ENCODE measurements at places on chromosomes 6 and 20.

DNA sequence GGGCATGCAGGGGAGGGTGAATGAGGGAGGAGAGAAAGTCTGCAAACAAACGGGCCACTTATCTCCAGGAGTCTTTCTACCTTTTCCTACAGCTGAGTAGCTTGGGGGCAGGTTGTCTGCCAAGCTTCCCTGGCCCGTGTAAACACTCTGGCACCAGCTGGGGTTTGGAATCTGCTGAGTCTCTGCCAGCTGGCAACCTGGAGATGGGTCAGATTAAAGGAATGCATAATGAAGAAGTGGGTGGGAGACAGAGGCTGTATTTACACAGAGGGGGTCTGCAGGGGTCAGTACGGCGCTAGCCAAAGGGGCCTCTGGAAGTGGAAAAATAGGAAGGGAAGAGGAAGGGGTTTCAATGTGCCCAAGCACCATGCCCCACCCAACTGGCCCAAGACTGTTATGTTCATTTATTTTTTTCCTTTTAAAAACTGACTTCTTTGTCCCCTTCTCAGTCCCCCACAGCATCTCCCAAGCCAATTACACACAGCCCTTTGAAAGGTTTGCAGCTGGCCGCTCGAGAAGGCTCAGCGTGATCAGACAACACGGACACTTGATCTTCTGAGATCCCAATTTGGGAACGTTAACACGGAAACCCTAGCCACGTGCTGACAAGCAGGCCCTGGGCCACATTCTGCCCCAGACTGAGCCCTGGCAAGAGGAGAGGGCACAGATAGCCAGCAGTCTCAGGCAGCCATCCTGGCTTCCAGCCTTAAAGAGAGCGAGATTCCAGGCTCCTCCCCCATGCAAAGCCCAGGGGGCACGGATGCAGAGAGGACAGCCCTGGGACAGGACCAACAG, 25.2 kb downstream of the TRAM2 start:
- peak; percentile 11 for DNase-seq

GRCh38 chr6:43667245-43668150, 20.1 kb downstream of the MRPS18A start:
- peak; percentile 50 for DNase-seq

DNA sequence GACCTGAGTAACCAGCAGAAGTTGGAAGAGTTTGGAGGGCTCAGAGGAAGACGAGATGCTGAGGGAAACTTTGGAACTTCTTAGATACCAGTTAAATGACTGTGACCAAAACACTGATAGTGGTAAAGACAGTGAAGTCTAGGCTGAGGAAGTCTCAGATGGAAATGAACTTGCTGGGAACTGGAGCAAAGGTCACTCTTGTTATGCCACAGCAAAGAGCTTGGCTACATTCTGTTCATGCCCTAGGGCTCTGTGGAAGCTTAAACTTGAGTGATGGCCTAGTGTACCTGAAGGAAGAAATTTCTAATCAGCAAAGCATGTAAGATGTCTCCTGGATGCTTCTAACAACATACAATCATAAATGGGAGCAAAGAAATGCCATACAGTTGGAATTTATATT, 24.7 kb downstream of the WDR27 start:
- no peak for DNase-seq

DNA sequence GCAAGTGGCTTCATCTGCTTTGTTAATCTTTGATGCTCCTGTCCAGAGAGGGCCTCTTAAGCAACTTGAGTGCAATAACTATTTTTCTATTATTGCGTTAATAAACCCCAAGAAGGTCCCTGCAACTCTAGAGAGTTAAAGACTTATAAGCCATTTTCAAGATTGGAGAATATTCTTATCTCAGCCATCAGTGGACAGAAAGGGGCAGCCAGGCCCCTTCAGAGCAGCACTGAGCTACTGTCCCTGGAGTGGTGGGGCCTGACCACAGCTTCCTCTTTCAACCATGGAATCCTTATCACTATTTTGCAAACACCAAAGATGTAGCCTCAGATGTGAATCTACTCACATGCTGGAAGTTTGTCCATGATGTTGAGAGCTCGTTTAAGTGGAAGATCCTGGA, 2.8 kb upstream of the MAS1L start:
- DNase-seq: no peak

DNA sequence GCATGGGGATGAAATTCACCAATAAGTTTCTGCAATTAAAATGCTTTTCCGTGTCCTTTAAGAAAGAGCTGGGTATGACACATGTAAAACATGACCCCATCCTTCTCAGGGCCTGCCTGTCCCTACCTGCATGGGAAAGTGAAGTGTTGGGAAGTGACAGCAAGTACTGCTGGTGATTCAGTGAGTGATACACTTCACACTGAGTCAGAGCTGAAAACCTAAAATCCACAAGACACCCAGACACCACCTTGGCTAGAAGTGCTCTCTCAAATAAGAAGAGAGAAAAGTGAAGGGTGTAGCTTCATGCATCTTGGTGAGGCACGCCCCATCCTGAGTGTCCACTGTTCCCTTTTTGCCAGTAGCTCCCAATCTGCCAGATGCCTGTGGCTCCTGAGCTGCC, 3.3 kb downstream of the RAB22A start:
- DNase-seq: no peak

DNA sequence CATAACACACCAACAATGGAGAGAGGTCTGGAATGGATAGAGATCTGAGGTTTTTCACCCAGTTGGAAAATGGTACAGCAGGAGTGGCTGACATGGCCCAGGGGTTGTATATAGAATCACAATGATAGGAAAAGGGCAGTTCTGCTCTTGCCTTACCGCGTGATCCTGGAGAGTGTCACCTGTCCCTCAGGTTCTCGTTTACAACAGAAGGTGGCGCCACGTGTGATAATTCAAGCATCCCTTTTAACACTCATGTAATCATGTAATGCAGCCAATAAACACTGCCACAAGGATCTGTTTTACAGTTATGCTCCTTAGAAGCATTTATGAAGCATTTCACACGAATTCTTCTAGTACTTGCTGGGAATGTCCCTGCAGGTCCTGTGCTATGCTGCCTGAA, 12.9 kb upstream of the WFDC2 start:
- peak; percentile 23 for DNase-seq

- DNase-seq: no peak
Observed at GRCh38 chr6:129617986-129618385, 92.0 kb downstream of the ARHGAP18 start.

DNA sequence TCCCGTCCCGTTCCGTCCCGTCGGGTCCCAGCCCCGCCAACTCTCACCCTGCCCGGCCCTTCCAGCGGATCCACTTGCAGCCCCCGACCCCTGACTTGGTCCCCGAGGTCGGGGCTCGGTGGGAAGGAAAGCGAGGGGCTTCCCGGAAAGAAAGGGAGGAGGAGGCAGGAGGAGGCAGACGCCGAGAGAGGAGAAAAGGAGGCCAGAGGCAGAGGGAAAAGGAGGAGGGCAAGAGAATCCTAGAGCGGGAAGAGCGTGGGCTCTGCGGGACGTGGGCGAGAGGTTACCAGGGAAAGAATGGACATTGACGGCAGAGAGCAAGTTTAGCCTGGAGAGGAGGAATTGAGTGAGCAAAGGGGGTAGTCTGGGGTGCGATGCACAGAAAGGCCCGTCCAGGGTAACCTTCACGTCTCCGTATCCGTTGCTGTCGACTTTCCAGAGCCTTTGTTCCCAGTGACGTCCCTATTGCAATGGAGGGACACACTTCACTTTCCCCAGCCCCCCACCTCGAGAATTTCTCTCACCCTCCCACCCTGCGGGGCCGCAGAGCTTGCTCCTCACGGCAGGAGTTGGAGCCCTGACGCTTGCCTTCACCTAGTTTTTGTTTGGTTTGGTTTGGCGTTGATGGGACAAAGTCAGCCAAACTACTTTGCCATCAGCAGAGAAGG, 477 bp upstream of the MOXD1 start:
- DNase-seq: no peak

- DNase-seq: no peak
Observed at GRCh38 chr6:133889557-133890403, 867 bp downstream of the TCF21 start.

- DNase-seq: no peak
Observed at GRCh38 chr20:45976086-45976485, 4.1 kb upstream of the ZNF335 start.

DNA sequence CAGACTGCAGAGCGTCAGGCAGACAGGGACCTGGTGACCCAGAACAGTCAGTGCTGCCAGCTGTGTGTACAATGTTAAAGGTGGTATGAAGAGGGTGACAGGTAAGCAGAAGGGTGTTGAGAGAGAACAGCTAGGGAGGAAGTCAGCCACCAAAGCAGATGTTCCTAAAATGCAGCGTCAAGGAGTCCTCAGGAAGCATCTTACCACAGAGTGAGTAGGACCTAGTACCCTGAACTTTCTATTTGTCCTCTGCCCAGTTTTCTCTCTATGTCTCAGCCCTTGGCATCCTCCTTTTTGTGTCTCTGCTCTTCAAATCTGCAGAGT, 14.2 kb downstream of the STMND1 start:
- DNase-seq: no peak

DNA sequence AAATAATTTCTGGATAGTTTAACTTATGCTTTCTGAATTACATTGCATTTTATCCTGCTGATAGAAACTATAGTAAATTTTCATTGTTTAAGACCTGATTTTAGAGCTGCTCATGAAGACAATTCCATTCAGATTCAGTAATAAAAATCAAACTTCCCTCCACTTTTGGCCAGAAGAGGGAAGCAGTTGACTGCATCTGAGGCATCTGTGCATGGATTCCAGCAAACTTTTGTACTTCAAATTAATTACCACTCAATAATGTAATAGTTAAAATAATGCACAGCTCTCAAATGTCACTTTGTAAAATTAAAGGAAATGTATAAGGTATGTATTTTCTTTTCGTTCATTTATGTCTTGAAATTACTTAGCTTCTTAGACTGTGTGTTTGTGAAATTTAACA, 64.2 kb upstream of the SLC35B3 start:
- no peak for DNase-seq

DNA sequence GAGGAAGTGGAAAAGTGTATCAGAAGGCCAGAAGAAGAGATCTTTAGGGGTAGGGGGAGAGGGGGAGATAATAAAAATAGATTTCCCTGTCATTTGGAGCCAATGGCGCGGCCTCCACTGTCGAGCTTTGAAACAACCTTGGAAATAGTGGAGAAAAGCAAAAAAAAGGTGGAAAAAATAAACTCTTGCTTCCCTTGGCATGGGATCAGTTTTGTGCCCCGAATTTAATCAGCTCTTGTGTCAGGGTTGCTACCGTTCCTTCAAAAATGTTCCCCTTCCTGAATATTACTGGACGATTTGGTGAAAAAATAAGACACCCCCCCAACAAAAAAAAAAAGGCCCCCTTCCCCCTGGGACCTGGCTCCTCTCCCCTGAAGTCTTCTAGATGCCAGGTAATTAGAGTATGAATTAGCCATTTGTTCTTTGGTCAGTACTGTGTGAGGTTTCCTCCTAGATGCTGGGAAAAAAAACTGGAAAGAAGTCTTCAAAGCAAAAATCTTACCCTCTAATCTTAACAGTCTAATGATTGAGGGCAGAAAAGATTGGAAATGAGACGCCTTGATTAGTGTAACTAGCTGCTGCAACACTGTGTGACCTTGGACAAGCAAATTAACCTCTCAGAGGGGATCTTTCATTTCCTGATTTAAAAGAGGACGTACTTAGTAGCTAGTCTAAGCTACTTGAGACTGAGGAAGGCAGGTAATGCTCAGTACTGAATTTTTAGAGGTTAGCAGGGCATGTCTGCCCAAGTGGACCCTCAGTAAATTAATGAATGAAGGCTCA, 872 bp upstream of the RBM39 start:
- DNase-seq: no peak

GRCh38 chr6:148530976-148531375, 188.3 kb downstream of the SASH1 start:
- DNase-seq: no peak

- DNase-seq: no peak
Observed at GRCh38 chr6:113450061-113450465, 407.1 kb upstream of the MARCKS start.

- DNase-seq: no peak
Observed at GRCh38 chr20:43984587-43984986, 69.9 kb downstream of the TOX2 start.

DNA sequence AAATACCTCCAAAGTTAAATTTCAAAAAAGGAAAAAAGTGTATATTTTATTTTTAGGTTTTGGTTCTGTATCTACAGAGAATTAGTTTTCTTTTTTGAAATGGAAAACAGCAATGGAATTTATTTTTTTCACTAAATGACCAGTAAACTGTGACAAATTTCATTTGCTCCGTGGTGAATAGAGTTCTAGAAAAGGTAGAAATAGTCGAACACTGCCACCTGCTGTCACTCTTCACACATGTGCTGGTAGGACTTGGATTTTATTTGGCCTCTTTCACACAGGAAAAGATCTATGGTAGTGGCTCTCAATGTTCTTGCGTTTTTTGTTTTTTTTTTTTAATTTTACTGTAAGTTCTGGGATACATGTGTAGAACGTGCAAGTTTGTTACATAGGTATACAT, 312.5 kb downstream of the EYA4 start:
- DNase-seq: peak; percentile 60

DNA sequence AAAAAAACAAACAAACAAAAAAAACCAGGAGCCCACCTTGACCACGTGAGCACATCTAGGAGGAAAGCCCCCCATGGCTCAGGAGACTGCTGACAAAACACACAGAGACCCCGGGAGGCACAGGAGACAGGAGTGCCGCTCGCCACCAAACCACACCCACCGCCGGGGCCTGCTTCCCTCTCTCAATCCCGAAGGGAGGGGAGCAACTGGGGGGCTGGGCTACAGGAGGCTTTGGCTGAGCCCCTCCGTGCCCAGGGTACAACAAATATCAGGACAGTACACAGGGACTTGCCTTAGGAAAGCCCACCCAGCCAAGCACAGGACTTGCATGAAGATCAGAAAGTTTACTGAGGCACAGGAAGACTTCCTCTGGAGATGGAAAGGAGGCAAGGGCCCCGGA, 102.5 kb downstream of the TAF4 start:
- no peak for DNase-seq

DNA sequence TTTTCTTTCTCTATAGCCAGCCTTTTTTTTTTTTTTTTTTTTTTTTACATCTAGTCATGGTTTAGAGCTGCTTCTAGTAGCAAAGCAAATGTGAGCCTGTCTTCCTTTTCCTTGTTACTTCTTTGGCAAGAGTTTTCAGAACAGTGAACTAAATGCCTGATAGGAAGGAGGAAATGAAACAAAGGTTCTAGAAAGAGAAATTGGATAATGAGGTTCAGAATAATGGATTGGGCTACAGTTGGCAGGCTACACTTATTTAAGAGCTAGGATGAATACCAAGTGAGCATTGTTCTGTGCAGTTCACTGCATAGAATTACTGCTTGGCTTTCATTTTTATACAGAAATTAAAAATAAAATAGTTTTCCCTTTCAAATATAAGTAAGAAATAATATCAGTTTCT, 78.6 kb downstream of the HIVEP1 start:
- no peak for DNase-seq

- DNase-seq: no peak
Observed at GRCh38 chr6:34059914-34060313, 86.0 kb downstream of the GRM4 start.

DNA sequence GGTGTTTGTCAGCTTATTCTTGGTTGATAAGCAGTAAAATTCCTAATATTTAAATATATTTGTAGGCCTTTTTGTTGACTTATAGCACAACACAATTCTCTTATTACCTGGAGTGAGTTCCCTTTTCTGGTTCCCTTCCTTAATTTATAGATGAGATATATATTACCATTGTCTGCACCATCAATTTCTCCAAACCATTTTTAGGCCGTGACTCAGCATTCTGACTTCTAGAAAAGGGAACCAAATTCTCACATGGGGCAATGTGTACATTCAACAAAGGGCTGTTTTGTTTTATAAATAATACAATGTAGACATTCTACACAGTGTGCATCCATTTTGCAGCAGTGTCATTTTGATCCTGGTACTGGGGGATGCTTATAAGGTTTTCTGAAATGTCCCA, 52.8 kb downstream of the NCOA7 start:
- DNase-seq: no peak

- no peak for DNase-seq
Observed at GRCh38 chr6:71675386-71675785, 211.0 kb upstream of the RIMS1 start.
